ENCODE measurements at places on chromosomes 2 and 18.

GRCh38 chr2:6833300-6833604 is 32.5 kb downstream of the CMPK2 start:
- no peak for DNase-seq

GRCh38 chr2:239910404-239910803 is 114.7 kb downstream of the NDUFA10 start:
- no peak for DNase-seq

DNA sequence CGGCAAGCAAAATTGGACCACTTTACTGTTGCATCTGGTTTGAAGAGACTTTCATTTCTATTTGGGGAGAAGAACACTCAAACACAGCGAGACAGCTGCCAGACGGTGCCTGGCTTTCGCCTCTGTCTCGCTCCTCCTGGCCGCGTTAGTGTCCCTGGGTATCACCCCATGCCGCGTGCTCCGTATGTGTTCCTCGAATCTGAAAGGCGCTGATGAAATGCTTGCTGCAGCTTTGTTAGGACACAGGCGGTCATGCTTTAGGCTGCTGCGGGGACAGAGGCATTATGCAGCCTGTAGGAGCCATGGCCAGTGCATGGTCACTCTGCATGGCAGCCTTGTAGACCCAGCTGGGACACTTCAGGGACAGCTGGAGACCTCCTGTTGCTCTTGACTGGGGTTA is 53.9 kb downstream of the LDLRAD4 start:
- no peak for DNase-seq

- no peak for DNase-seq
Observed at GRCh38 chr18:62187543-62188510, 772 bp downstream of the RELCH start.

GRCh38 chr18:56321470-56321869 is 316.9 kb downstream of the TXNL1 start:
- no peak for DNase-seq

GRCh38 chr2:234731236-234731635 is 220.6 kb upstream of the SH3BP4 start:
- DNase-seq = no peak

GRCh38 chr2:205025580-205026240 is 480.4 kb downstream of the PARD3B start:
- DNase-seq = no peak

GRCh38 chr2:71778514-71778913 is 325.2 kb downstream of the DYSF start:
- no peak for DNase-seq

DNA sequence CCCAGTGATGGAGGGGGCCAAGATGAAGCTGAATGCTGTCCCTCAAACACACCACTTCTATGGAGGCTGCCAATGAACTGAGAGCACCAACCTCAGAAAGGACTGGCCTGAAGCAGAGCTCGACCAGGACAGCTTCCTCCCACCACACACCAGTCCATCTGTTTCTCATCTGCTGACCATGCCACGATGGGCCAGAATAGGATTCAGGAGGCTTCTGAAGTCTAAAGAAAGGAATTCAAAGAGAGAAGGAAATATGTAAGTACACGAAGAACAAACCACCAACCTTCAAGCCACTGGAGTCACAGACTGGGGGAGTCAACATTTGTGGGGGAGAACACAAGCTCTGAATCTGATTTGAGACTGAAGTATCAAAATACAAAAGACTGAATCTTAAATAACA is 157.6 kb upstream of the CCDC68 start:
- DNase-seq = no peak

DNA sequence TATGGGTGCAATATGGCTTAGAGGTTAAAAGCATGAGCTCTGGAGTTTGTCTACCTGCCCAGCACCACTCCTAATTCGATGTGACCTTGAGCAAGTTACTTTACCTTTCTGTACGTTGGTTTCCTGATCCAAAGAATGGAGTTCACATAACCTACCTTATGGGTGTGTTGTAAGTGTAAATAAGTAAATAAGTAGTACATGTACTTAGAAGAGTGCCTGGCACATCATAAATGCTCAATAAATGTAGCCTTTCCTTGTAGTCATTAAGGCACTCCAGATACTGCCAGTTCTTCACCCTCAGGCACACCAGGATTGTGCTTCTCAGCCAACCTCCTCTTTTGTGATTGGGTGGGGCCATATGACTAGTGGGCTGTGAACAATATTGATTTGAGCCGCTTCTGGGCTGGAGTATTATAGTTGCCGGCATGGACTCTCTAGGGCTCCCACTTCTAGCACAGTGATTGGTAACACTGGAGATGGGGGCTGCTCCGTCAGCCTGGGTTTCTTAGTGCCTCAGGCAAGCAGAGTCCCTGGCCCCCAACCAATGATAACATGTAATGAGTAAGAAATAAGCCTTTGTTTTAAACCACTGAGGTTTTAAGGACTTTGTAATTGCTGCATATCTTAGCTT is 101.7 kb upstream of the NOSTRIN start:
- no peak for DNase-seq

GRCh38 chr2:185456517-185456916 is 282.1 kb upstream of the FSIP2 start:
- DNase-seq = no peak

DNA sequence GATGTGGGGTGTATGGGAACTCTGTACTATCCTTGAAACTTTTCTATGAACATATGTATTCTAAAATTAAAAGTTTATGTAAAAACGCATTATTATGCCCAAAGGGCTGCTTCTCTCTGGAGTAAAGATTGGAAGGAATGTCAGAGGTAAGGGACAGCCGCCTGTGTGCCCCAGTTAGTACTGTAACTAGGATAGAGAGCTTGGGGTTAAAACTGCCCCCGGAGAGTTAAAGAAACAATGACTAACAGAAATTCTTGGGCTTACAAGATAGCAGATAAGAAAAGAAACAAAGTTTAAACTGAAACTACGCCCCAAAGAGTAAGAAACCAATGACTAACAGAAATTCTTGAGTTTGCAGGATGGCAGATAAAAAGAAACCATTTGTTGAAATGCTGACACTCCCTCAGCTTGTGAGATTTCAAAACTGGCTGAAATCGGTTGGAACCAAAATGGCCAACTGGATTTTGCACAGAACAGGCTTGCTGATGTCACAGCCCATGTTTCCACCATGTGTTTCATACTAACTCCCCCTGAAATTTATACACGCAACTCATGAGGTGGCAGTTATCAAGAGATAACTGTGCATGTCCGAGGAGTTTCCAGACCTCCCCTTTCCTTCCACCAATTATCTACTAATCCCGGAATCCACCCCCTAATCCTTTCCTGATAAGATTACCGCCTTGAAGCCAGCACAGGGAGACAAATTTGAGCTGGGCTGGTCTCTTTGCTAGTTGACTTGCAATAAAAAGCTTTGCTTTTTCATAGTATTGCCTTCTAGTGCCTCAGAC is 8.7 kb upstream of the TXNDC2 start:
- DNase-seq = no peak

DNA sequence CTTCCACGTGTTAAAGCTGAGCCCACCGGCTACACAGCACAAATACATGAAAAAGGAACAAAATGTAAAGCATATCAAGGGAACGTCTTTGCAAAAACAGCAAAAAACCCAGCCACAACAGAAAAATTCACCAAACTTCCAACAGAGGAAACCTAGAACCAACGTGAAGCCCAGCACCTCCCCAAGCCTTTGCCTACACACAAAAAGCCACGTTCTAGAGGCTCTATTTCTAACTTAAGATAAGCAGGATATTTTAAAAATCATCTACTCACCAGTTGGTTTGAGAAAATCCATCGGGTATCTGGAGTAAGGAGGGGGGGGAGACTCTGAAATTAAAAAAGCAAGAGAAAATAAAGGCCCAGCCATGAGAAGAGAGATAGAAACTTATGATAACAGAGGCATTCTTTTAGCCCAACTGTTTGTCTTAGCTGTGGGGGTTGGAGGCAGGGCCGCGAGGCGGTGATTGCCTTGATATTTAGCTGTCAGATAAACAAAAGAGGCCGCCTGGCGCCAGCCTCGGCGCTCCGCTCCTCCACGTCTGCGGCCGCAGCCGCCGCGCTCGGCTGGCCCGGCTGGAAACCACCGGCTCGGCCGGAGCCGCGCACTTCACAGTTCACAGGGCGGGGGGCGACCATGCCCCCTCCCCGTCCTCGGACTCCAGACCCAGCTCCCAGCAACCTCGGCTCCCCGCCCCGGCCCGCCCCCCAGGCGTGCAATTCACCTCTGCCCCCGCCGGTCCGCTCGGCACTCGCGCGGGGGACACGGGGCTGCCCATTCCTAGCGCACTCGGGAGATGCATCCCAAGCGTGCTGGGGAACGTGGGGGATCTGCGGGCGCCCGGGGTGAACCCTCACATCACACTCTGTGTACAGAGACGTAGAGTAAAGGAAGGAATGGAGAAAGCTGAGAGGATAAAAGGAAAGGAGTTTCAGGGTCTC is 2.4 kb downstream of the SMAD7 start:
- DNase-seq = no peak

GRCh38 chr18:32920796-32921787 is 148.3 kb upstream of the KLHL14 start:
- DNase-seq = no peak

DNA sequence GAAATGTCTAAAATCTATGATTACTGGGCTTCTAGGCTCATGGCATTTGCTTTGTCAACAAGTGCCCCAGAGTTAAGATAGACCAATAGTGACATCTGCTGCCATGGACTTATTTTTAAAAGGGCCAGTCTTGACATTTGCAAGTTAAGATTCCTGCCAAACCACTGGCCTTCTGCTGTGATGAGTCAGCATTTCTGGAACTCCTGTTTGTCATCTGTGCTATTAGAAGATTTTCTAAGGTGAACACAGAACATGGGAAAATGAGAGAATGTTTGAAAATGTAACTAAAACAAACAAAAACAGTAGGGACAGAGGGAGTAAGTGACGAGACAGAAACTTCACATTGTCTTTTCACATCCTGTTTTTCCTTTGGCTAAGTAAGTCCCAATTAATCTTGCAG is 93.7 kb upstream of the WDR75 start:
- no peak for DNase-seq

DNA sequence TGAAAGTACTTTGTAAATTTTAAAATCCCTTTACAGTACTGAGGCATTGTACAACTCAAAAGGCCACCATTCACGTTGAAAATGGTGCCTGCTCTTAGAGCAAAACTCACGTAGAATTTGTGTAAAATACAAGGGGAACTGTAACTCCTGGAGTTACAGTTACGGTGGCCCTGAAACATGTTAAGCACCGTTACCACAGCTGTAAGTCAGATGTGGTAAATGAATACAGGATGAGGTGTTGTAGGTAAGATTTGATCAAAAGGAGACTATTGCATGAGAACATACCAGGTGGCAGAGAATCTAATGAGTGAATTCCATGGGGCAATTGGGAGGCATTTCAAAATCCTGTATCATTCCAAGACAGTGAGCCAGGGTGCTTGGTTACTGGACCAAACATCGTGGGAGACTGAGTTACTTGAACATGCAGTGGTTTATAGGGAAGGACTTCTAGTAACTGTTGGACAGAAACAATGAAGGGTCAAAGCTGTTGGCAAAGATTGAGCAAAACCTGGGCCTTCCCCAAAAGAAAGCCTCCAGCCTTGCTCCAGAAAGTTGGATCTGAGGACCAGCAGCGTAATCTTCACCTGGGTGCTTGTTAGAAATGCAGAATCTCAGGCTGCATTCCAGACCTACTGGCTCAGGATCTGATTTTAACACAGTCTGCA is 535.8 kb upstream of the POU3F3 start:
- DNase-seq = no peak

GRCh38 chr18:55477499-55477859 is 110.5 kb downstream of the TCF4 start:
- no peak for DNase-seq

DNA sequence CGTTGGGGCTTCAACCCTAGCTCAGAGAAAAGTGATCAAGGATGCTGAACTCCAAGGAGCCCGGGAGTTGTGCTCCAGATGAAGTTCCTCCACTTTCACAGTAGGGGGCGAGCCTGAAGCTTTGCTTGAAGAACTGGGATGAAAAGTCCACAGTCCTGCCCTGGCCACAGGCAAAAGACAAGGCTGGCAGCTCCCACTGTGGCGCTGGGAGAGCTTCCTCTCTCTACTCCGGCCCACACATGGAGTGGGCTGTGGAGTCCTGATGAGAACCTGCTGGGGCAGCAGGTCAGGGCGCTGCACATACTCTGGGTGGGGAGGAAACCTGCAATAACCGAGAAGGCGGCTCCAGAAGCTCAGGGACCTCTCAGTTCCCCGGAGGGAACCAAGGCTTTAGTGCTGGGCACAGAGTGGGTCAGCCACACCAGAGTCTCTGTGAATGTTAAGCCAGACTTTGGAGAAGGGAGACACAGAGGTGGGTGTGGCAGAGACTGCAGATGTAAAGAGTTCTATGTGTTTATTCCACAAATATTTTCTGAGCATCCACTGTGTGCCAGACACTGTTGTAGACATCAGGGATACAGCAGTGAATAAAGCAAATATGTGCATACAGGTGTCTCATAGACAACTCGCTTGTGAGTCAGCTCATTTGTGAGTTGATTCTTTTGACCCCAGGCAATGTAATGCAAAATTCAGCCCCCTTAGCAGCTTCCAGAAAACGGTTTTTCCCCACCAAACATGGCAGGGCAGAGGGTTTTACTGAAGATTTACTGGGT is 48.0 kb upstream of the MRPL33 start:
- DNase-seq = peak; percentile 76

GRCh38 chr18:39403121-39403520 is 1837.5 kb upstream of the CELF4 start:
- DNase-seq = no peak

- no peak for DNase-seq
Observed at GRCh38 chr2:44121899-44122298, 46.8 kb upstream of the PPM1B start.

DNA sequence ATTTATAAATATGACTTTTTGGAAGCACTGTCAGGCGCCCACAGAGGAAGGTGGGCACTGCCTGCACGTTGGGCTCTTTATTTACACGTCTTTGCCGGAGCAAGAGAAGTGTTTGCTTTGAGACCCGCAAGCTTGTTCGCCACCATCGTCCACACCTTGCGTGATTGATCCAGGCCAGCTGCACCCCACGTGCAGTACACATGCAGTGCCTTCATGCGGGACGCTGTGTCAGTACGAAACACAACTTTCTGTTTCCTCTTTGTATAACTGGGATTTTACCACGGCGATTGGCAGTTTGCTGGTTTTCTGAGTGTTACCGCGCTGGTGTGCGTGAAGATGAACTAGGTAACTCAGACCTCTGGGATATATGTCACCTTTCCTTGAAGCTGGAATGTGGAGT is 571.0 kb upstream of the SALL3 start:
- no peak for DNase-seq

Measured in NCI-H1436 (cell line).